ENCODE measurements at places on chromosomes 13 and 19. TPM values are rescaled to one million over a fixed set of nuclear protein-coding genes. Genes with fewer than 3 reads are reported as not detected.
A peak's percentile ranks its signal among the peaks of the same experiment; 100 is the strongest.

PLPPR3 gene
- not detected for total RNA-seq

GDF15 gene
- total RNA-seq: 123 TPM

PRX gene
- total RNA-seq: 1.4 TPM

DNA sequence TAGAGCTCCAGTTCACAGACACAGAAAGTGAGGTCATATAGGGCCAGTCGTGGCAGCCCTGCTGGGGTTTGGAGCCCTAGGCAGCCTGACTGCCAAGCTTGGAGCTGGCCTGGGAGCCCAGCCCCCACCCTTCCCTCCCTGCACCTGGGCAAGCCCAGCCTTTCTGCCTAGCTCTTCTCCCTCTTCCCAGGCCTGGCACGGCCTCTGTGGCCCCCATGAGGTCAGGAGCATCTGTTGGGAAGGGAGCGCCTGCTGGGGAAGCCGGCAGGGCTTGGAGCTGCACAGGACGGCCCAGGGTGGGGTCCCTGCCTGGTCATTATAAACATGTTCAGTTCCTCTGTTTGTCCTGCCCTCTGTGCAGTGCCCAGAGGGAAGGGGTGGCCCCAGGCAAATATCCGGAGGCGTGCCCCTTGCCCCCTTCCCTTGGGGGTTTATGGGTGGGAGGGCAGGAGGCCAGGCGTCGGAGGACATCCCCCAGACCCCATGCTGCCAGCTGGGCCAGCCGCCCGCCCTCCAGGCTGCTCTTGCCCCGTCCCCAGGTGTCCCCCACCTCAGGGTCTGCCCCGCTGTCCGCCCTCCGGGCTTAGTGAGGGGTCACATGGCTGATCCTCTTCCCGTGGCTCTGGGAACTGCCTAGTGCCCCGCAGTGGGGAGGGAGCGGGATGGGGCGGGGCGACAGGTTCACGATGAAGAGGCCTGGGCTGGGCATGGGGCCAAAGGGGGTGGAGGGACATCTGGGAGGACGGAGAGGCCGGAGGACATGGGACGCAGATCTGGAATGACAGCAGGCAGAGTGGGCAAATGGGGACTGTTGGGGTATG, 30.0 kb upstream of the NCCRP1 start:
- peak; percentile 49 for DNase-seq

- no peak for DNase-seq
Observed at GRCh38 chr19:46944918-46945628, 74.6 kb upstream of the NPAS1 start.

GRCh38 chr19:55087542-55087901, 11.9 kb downstream of the EPS8L1 start:
- no peak for DNase-seq

- no peak for DNase-seq
Observed at GRCh38 chr13:27583645-27584044, 36.7 kb downstream of the LNX2 start.

All from bronchial epithelial cell (primary cell).